ENCODE measurements at places on chromosomes 3 and 15.

DNA sequence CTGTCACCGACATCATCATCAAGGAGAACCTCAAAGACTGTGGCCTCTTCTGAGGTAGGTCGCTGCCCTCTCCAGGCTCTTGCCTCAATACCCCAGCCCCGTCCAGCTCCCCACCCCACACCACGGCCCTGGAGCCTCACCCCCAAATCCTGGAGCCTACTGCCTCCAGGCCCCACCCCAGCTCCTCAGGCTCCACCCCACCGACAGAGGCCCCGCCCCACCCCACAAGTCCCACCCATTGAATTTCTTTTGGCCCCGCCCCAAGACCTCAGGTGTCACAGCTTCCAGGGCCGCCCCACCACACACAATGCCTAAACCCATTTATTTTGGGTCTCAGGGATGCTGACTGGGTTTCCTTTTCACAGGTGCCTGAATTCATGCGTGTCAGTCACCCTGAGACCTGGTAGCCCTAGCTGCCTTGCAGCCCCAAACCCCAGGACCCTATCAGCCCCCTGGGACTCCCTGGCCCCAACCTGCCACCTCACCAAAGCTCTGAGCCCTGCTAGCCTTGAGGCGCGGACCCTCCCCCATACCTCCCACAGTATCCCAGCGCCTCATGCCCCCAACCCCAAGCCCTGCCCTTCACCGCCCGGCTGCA, 3.6 kb downstream of the GNAT1 start:
- DNase-seq = peak; percentile 31

DNA sequence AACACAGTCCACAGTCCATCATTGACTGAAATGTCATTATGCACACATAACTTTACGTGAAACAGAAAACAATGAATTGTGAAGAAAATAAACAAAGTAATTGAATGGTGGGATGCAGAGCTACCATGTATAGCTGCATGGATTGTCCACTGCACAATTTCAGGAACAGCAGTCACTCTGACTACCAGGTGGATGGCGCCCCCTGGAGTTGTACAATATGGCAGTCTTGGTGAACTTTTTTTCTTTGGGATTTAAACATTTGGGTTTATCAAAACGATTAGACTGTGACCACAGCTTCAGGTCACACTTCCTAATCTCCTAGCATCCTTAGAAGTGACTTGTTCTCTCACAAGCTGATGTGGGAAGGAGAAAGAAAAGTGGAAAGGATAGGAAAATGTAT, 48.9 kb upstream of the TCF12 start:
- peak; percentile 43 for DNase-seq

GRCh38 chr3:161239700-161240099, 18.6 kb downstream of the NMD3 start:
- no peak for DNase-seq

DNA sequence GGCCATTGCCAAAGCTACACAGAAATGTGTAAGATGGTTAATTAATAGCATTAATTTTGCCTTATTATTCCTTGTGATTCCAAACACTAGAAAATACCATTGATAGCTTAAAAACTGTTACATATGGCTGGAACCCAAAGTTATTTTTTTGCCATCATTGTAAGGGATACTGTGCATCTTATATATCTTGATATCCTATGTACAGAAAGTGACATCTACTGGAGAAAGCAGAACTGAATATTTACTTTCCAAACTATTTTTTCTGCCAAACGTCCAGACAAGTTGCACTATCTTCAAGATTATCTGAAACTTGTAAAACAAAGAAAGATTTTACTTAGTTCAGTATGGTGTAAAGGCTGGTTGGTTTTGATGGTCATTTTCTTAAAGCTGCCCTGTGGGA, 33.3 kb upstream of the MEIS2 start:
- DNase-seq = no peak

GRCh38 chr3:153897025-153897723, 224.0 kb upstream of the ARHGEF26 start:
- DNase-seq = no peak

- DNase-seq = no peak
Observed at GRCh38 chr15:33096134-33096533, 98.4 kb downstream of the FMN1 start.

- peak; percentile 69 for DNase-seq
Observed at GRCh38 chr15:76973362-76973743, 21.6 kb upstream of the PSTPIP1 start.

- DNase-seq = no peak
Observed at GRCh38 chr15:77167406-77167805, 96.5 kb upstream of the TSPAN3 start.

DNA sequence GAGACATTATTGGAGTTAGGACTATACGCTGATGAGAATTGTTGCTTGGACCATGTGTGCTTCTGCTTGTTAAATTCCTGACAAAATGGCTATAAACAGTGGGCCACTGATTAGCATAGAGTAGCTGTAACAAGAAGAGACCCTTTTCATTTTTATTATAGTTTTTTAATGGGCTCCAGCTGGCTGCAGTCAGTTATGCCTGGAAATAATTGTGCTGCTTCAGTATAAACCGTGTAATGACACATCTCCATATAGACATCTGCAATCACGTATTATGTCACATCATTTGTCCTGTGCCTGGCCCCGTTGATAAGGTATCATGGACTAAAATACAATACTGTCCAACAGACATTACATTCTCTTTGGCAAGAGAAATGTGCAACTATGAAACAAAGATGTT, 50.9 kb downstream of the ARPP21 start:
- no peak for DNase-seq

DNA sequence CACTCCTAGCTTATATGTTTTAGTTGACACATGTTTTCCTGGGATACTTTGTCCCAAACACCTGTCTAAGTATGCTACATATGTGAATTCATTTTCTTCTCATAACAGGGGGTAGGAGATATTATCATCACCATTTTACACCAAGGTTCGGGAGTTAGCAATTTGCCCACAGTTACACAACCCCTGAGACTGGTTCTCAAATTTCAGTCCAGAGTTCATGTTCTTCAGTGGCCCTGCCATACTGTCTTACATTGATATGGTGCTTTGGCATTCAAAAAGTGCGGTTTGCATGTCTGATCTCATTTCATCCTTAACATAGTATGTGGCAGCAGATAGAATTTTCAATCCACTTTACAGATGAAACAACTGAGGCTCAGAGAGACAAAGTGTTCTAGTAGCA, 38.4 kb downstream of the ROBO2 start:
- no peak for DNase-seq

DNA sequence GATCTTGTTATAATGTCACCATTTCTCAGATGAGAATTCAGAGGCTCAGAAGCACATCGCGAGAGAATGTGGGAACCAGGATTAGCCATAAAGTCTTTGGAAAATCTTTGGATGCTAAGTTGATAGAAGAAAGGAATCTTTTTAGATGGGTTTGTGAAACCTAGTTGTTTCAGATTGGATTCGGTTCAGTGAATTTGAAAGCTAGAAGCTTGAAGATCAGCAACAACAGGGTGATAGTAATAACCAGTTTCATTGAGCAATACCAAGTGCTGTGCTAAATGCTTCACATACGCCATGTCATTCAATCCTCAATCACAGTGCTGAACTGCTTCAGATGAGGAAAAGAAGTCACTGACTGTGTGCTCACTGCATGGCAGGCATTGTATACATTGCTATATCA, 47.4 kb upstream of the MITF start:
- DNase-seq = no peak

GRCh38 chr3:170458285-170458684, 39.6 kb downstream of the CLDN11 start:
- DNase-seq = no peak

- DNase-seq = no peak
Observed at GRCh38 chr3:64178419-64178818, 46.8 kb downstream of the PRICKLE2 start.
